ENCODE measurements at places on chromosomes 7 and 10. TPM values are rescaled to one million over a fixed set of nuclear protein-coding genes. Genes with fewer than 3 reads are reported as not detected.

Gene GALNT11
- 85.1 TPM for total RNA-seq

Gene LYZL1
- not detected for total RNA-seq

Gene ARHGEF35
- 7.7 TPM for total RNA-seq

Gene C10orf71
- total RNA-seq: 3.7 TPM

Gene NEURL1
- total RNA-seq: 15.0 TPM

Gene PRKCQ
- total RNA-seq: 17.2 TPM

Gene PDE1C
- total RNA-seq: 8.6 TPM

Gene SFTPA1
- total RNA-seq: 0.88 TPM

Gene HOXA5
- total RNA-seq: 42.4 TPM

Gene EPO
- total RNA-seq: not detected

Gene EN2
- total RNA-seq: not detected

Gene SGCE
- 112 TPM for total RNA-seq

Gene PLXNA4
- total RNA-seq: 13.7 TPM

Gene ERVW-1
- not detected for total RNA-seq

Gene LLCFC1
- not detected for total RNA-seq

Gene H2BK1
- total RNA-seq: not detected

Gene FHIP2A
- total RNA-seq: 32.8 TPM

Gene CAV2
- 36.4 TPM for total RNA-seq

Gene MEOX2
- 8.3 TPM for total RNA-seq

Gene CPA2
- total RNA-seq: 0.18 TPM

Gene GIMAP4
- total RNA-seq: 24.2 TPM

Gene ARHGAP19
- 18.0 TPM for total RNA-seq

Gene LIPF
- total RNA-seq: 0.41 TPM

Gene CDC14C
- total RNA-seq: not detected

Gene ASB10
- 3.4 TPM for total RNA-seq

Gene LBX1
- 1.5 TPM for total RNA-seq

Gene LIPK
- total RNA-seq: not detected

Gene ADAM22
- 18.6 TPM for total RNA-seq

Gene CRHR2
- 0.64 TPM for total RNA-seq

Gene PRLHR
- not detected for total RNA-seq

Gene CYP2C19
- 0.18 TPM for total RNA-seq

Gene DNAJB12
- total RNA-seq: 31.6 TPM

Gene CCL26
- not detected for total RNA-seq

Gene POR
- total RNA-seq: 59.2 TPM

Gene RAPGEF5
- 138 TPM for total RNA-seq

Gene WNT8B
- 0.29 TPM for total RNA-seq

Gene TAS2R41
- total RNA-seq: not detected

Gene NEUROG3
- total RNA-seq: not detected

Gene STAG3
- 1.3 TPM for total RNA-seq

Gene LEP
- 0.70 TPM for total RNA-seq

Gene MRPS17
- total RNA-seq: 11.2 TPM

Gene NODAL
- total RNA-seq: not detected

Gene AQP1
- total RNA-seq: 143 TPM

Gene CLDN3
- total RNA-seq: 79.3 TPM

Gene POLR2J2
- total RNA-seq: 4.4 TPM

Measured in metanephros (tissue), 2 donors.